ENCODE measurements at places on chromosomes 2 and 18. TPM values are rescaled to one million over a fixed set of nuclear protein-coding genes. Genes with fewer than 3 reads are reported as not detected.

The REG3A gene
- not detected for total RNA-seq

The STARD6 gene
- total RNA-seq, result not detected

The GPBAR1 gene
- total RNA-seq, result 0.68 TPM

The GAREM2 gene
- 1.6 TPM for total RNA-seq

The GPAT2 gene
- total RNA-seq, result 7.1 TPM

The NPHP1 gene
- total RNA-seq, result 0.45 TPM

The OXER1 gene
- total RNA-seq, result not detected

The SCG2 gene
- 0.15 TPM for total RNA-seq

The AKAIN1 gene
- total RNA-seq, result not detected

The LYG2 gene
- total RNA-seq, result not detected

DNA sequence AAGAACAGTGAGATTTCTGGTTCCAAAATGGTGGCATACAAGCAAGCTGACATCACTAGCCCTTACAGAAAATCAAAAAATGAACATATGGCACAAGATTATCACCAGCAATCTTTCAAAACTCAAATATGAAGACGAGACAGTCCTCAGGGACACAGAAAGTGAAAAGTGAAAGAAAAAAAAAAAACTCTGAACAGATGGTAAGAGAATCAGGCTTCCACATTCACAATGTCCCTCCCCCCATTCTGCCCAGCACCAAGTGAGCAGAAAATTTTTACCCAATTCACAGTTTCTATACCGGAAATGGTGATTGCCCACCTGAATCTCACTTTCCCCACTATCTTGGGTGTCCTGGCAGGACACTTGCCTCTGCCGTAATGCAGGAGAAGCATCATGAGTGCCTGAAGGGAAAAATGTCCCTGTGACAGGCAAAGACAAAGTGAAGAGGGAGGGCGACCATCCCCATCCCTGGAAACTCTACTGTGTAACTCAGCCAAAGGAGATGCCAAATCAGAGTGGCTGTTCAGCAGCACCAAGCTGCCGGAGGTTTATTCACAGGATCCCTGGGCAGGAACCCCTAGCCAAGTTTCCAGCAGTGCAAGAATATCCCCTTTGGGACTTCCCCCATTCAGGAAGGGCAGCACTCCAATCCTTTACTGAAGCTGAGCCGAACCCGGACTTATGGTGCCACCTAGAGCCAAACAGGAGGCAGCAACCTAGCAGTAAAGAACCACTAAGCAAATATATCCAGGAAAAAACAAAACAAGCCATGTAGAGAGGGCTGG, 312.2 kb downstream of the LRATD1 start:
- DNase-seq, result no peak
- no peaks in the 10 kb centered on the region for H3K36me3 ChIP-seq
- H3K27me3 ChIP-seq, result peaks cover 7% of the 10 kb centered on the region
- H3K4me1 ChIP-seq, result no peaks in the 10 kb centered on the region
- no peak overlapping the region for H3K27ac ChIP-seq

DNA sequence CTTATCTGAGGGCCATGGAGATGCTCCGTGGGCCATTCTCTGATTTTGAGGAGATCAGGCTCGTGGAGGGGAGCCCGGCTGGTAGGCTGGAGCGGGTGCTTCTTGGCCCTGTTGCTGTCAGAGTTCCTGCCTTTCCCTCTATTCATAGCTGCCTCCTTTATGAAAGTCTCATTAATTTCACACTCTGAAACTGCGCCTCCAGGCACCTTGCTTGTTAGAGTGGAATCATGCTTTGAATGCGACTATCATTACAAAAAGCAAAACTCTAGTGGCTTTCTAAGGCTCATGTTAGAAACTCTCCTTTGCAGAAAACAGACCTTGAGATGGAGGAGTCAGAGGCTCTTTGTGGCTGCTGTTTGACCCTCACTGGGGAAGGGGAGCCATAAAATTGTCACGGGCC, 131.0 kb upstream of the SNTG2 start:
- no peak overlapping the region for H3K4me3 ChIP-seq
- no peaks in the 10 kb centered on the region for H3K4me1 ChIP-seq
- no peak overlapping the region for H3K27ac ChIP-seq
- no peaks in the 10 kb centered on the region for H3K27me3 ChIP-seq
- H3K36me3 ChIP-seq, result no peaks in the 10 kb centered on the region
- no peak for DNase-seq

DNA sequence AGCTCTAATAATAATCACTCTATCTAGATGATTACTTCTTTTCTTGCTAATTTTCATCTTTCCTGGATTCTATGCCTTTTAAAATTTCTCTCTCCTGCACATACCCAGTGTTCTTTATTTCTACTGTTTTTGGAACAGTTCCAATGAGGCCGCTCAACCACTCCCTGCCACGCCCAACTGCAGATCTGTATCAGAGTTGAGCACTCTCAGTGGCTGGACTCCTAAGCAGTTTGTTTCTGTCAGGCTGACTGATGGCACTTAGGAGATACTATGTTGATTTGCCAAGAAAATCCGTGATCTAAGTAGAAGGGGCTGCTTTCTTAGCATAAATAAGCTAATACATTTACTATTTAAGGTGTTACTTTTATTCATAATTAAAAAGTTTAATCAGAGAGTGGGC, 192.8 kb downstream of the ARHGAP15 start:
- no peaks in the 10 kb centered on the region for H3K27me3 ChIP-seq
- H3K4me3 ChIP-seq, result no peak overlapping the region
- no peak for DNase-seq
- H3K4me1 ChIP-seq, result peaks cover 24% of the 10 kb centered on the region
- H3K27ac ChIP-seq, result no peak overlapping the region
- peaks cover 57% of the 10 kb centered on the region for H3K36me3 ChIP-seq

DNA sequence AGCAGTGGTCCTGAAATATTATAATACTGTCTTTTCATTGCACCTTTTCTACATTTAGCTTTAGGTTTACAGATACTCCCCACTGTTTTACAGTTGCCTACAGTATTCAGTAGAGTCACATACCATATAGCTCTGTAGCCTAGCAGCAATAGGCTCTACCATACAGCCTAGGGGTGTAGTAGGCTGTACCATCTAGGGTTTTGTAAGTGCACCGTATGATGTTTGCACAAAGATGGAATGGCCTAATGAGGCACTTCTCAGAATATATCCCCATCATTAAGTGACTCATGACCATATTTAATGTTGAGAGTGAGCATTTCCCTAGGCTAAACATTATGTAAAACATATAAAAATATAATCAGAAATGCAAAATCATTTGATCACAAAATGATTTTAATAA, 511.3 kb upstream of the RAB12 start:
- no peaks in the 10 kb centered on the region for H3K27me3 ChIP-seq
- H3K36me3 ChIP-seq, result no peaks in the 10 kb centered on the region
- H3K4me1 ChIP-seq, result no peaks in the 10 kb centered on the region
- H3K27ac ChIP-seq, result no peak overlapping the region
- DNase-seq, result no peak

DNA sequence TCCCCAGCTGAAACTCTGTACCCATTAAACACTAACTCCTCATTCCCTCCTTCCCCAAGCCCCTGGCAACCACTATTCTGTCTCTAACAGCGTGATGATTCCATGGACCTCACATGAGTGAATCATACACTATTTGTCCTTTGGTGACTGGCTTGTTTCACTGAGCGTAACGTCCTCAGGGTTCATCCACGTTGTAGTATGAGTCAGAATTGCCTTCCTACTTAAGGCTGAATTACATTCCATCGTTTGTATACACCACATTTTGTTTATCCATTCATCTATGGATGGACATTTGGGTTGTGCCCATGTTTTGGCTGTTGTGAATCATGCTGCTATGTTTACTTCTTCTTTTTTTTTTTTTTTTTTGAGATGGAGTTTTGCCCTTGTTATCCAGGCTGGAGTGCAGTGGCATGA, 19.6 kb upstream of the CABLES1 start:
- DNase-seq, result no peak
- H3K27ac ChIP-seq, result no peak overlapping the region
- no peaks in the 10 kb centered on the region for H3K4me1 ChIP-seq
- H3K4me3 ChIP-seq, result no peak overlapping the region
- peaks cover 15% of the 10 kb centered on the region for H3K27me3 ChIP-seq
- H3K36me3 ChIP-seq, result no peaks in the 10 kb centered on the region

GRCh38 chr2:40150266-40150665, 301.6 kb downstream of the SLC8A1 start:
- H3K27ac ChIP-seq, result no peak overlapping the region
- no peak overlapping the region for H3K4me3 ChIP-seq
- H3K36me3 ChIP-seq, result no peaks in the 10 kb centered on the region
- H3K27me3 ChIP-seq, result no peaks in the 10 kb centered on the region
- H3K4me1 ChIP-seq, result no peaks in the 10 kb centered on the region

DNA sequence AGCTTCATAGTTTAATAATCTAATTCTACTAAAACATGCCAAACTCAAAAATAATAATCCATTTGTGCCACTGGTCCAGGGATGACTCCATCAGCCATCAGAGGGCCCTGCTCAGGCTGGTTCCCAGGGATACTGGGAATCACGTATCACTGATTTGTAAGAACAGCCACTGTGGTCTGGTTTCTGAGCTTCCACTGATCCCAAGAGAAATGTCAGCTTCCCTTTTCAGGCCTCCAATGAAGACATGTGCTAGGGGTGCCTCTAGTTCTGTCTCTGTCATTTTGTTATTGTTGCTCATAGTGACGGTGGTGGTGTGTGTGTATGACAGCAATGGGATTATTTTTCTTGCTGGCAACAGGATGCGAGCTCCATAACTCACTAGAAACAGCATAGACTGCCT, 83.2 kb downstream of the CELF4 start:
- no peak overlapping the region for H3K27ac ChIP-seq
- H3K4me1 ChIP-seq, result peaks cover 2% of the 10 kb centered on the region
- H3K4me3 ChIP-seq, result no peak overlapping the region

- H3K36me3 ChIP-seq, result peaks cover 18% of the 10 kb centered on the region
- no peak overlapping the region for H3K4me3 ChIP-seq
- H3K4me1 ChIP-seq, result no peaks in the 10 kb centered on the region
- no peaks in the 10 kb centered on the region for H3K27me3 ChIP-seq
- H3K27ac ChIP-seq, result no peak overlapping the region
- DNase-seq, result no peak
Measured at GRCh38 chr2:135349941-135350340, 181.1 kb downstream of the ZRANB3 start.

DNA sequence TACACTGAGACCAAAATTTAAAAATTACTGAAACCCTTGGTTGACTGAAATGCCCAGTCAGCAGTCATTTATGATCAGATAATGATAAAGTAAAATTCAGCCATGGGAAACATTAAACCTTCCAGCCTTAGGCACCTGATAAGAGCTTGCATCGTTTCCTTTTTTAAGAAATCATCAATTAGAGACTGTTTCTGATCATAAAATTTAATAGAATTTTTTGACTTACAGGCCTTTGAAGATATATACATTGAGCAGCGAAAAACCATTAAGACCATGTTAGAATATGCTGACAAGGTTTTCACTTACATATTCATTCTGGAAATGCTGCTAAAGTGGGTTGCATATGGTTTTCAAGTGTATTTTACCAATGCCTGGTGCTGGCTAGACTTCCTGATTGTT, 99.6 kb upstream of the CSRNP3 start:
- H3K27ac ChIP-seq, result no peak overlapping the region
- H3K4me1 ChIP-seq, result no peaks in the 10 kb centered on the region
- H3K36me3 ChIP-seq, result no peaks in the 10 kb centered on the region
- DNase-seq, result no peak
- no peak overlapping the region for H3K4me3 ChIP-seq

DNA sequence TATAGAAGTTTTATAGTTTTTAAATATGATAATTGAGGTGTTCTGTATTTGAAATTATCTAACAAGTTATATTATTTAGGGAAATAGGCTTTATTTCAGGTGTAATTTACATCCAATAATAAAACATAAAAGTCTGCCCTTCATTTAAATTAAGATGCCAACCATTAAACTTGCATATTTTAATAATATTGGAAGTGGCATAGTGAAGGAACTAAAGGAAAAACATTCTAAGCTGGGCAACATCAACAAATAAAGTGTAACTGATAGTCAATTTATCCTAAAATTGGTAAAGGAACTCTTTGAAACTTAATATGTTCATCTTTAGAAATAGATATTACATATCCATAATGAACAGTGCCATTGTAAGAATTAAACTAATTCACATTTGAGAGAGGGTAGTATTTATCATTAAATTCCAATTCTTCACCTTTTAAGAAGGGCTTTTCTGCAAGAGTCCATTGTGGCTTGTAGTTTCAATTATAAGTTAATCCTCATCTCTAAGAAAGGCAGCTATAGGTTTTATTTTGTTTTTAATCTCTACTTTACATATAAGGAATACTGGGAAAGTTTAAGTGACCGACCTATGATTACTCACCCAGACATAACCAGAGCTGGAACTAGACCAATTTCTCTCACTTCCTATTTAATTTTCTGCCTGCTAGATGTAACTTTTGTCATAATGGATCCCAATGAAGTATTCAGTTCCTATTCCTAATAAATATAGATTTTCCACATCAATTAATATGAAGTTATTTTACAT, 401.6 kb downstream of the XIRP2 start:
- peaks cover 36% of the 10 kb centered on the region for H3K27me3 ChIP-seq
- H3K36me3 ChIP-seq, result peaks cover 8% of the 10 kb centered on the region
- H3K27ac ChIP-seq, result no peak overlapping the region

DNA sequence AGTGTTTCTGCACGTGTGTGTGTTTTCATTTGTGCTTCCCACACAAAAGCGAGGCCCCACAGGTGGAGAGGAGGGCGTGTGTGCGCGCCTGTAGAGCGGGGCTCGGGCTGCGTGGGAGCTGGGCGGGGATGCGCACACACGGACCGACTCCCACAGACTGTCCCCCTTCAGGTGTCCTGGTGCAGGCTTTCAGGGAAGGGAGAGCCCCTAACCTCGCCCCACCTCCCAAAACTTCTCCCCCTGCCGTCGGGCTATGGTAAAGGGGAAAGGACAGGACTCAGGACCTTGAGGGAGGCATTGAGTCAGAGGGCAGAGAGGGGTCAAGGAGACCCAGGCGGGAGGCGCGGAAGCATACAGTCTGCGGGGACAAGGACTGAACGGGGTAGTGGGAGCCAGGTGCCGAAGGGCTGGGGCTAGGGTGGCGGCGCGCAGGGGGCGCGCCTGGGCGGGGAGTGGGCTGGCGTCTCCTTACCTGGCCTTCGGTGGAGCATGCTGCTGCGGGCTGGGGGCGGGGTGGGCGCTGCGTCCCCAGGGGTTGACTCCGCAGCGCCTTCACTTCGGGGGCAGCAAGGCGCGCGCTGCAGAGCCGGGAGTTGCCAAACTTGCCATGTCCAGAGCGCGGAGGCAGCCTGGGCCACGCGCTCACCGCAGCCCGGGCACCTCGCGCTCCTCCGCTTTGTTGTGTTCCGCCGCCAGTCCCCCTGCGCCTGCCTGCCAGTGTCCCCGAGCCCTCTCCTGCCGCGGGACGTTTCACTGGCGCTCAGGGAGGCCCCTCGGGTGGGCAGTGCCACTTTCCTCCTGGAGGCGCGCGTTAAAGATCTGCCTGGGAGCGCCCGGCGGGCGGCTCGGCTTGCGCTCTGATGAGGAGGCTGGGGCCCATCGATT, 302.0 kb downstream of the NCKAP5 start:
- no peaks in the 10 kb centered on the region for H3K36me3 ChIP-seq
- H3K4me1 ChIP-seq, result no peaks in the 10 kb centered on the region
- no peak for DNase-seq
- no peak overlapping the region for H3K4me3 ChIP-seq

GRCh38 chr2:177625744-177626650, 233.4 kb downstream of the AGPS start:
- peaks cover 8% of the 10 kb centered on the region for H3K27me3 ChIP-seq
- no peak overlapping the region for H3K4me3 ChIP-seq
- H3K36me3 ChIP-seq, result no peaks in the 10 kb centered on the region
- no peak overlapping the region for H3K27ac ChIP-seq
- H3K4me1 ChIP-seq, result no peaks in the 10 kb centered on the region

All from activated CD4-positive, alpha-beta memory T cell treated with anti-CD3 and anti-CD28 coated beads, Interleukin-2, amount 10 ng/mL, durations not matched to agents 7 days and 5 days (primary cell).